NCI-H1092 (cell line): ENCODE measurements at places on chromosomes 16 and 17.

DNA sequence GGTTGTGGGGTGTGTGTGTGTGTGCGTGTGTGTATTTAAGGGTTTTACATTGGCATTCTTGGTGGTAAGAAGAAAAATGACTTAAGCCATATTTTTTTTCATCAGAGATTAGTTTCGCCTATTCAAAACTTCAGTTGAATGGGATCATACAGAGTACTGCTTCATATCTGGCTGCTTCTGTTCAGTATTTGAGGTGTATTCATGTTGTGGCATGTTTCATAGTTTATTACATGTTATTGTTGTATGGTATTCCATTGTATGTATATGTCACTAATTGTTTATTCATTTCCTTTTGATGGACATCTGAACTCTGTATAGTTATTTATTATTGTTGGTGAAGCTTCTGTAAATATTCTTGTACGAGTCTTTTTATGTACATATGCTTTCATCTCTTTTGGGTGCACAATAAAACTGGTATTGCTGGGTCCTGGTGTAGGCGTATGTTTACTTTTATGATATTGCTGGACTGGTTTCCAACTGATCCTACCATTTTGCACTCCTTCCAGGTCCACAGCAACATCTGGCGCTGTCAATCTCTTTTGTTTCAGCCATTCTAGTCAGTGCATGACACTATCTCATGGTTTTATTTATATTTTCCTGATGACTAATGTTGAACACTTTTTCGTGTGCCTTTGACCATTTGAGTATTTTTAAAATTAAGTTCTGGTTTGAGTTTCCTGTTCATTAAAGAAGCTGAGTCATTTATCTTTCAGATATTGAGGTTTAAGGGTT is 77.4 kb upstream of the MAF start:
- no peak for DNase-seq

GRCh38 chr17:77798481-77798880 is 160.0 kb upstream of the TNRC6C start:
- no peak for DNase-seq

DNA sequence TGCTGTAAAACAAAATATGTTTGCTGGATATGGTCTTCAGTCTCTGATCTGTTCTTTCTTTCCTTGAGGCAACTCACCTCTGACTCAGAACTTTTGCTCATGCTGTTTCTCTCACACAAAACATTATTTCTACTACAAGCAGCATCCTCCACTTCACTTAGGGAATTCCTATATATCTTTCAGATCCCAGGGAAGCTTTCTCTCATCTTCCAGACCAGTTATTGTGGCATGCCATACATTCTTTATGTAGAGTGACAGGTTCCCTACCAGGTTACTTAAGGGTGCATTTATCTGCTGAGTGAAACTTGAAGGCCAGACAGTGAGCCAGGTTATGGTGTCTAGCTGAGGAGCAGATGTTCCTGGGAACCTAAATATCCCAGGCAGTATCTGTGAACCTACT is 1226.0 kb downstream of the CDH8 start:
- DNase-seq, result no peak

GRCh38 chr17:69058165-69058564 is 2.6 kb downstream of the ABCA9 start:
- DNase-seq, result no peak

- DNase-seq, result no peak
Measured at GRCh38 chr17:4482338-4483011, 16.2 kb upstream of the SPNS2 start.

- no peak for DNase-seq
Measured at GRCh38 chr17:39926135-39926587, 1.2 kb downstream of the ORMDL3 start.

DNA sequence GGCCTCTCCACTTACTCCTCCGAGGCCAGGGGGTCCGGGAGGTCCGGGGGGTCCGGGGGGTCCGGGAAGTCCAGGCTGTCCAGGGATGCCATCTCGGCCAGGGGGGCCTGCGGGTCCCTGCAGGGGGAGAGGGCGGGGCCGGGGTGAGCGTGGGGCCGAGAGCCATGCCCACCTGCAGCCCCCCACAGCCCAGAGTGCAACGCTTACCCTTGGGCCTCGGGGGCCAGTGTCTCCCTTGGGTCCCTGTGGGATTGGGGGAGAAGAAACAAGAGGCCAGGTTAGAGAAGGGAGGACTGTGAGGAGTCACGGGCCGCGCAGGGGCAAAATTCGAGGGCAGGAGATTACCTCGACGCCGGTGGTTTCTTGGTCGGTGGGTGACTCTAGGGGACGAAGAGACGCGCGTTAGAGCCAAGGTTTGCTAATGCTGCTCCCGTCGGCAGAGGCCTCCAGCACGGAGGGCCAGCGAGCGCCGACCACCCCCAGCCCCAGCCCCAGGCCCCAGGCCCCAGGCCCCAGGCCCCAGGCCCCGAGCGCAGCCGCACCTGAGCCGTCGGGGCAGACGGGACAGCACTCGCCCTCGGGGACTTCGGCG is 2.1 kb downstream of the COL1A1 start:
- no peak for DNase-seq

DNA sequence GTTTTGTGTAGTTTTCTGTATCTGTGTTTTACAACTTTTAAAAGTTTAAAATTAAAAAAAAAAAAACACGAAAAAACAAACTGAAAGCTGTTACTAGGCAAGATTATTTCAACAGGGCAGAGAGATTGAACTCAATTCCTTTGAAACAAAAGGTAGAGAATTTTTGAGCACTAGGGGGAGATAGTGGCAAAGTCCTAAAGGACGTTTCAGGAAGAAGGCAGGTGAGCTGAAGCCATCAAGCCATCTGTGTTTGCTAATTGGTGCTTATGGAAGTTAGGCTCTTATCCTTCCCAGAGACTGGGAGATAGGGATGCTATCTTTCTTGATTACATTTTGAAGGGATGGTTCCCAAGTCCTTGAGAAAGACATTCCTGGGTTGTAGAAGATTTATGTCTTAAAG is 70.6 kb upstream of the CLEC3A start:
- DNase-seq, result peak; percentile 65

DNA sequence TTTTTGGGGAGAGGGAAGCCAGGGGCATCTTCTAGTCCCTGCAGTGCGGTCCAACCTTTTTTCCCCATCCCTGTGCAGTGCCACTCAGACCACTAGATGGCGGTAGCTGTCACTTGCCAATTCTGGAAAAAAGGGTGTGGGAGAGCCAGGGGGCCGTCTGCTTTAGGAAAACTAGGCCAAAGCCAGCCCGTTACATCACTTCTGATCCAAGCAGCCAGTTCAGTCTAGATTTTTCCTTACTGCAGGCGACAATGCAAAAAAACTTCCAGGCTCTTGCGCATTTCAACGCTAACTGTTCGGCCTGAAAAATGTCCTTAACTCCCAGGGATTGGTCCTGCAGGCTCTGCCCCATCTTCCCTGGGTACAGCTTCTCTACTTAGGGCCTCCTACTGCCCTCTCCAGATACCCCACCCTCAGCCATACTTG is 69.2 kb upstream of the CES5A start:
- peak; percentile 52 for DNase-seq
